ENCODE measurements at places on chromosomes 7 and 10.

- DNase-seq: no peak
These were observed 446.9 kb downstream of the PTPRN2 start for GRCh38 chr7:158140538-158141220.

- DNase-seq: no peak
These were observed 212.6 kb downstream of the WDR37 start for GRCh38 chr10:1268831-1269230.

DNA sequence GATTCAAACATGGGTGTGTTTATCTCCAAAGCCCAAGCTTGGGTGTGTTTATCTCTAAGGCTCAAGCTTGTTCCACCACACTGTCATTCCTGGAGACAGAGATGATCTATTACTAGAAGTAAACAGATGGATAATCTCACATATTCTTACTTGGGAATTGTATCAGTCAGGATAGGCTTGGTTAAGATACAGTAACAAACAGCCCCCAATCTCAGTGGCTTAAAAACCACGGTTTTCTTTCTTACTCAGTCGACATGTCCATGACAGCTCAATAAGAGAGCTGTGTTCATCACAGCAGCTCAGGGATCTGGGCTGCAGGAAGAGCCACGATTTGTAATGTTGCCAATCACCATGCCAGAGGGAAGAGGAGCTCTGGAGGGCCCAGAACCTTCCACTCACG, 38.5 kb upstream of the LOXL4 start:
- DNase-seq: no peak

DNA sequence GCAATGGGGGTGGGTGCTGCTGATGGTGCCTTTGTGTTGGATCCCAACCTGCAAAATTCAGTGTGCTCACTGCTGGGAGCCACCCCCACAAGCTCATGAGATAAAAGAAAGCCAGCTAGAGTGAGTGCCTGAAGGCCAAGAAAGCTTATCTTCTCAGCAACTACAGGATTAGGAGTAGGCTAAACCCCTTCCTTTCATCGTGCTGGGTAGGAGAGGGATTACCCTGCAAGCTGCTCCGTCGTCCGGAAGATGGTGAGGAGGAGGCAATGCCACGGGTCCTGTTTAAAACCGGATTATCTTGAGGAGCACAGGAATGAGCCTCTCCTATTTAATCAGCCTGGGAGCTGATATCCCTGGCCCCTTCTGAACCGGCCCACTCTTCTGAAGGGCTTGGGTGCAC, 258.0 kb downstream of the GALNT17 start:
- DNase-seq: no peak

- no peak for DNase-seq
These were observed 263.8 kb downstream of the PTEN start for GRCh38 chr10:88127269-88127668.

DNA sequence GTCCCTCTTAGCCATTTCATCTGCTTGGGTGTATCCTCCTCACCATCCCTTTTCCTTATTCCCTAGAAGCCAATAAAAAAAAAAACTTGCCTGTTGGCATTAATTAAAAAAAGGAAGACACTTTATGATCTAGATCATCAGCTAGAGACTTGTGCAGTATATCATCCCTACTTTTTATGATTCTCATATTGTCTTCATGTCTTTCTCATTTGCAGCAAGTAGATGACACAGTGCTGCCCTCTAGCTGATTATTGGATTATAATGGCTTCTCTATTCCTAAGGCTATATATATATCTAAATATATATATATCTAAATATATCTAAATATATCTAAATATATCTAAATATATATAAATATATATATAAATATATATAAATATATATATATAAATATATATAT, 272.4 kb upstream of the LRGUK start:
- no peak for DNase-seq

DNA sequence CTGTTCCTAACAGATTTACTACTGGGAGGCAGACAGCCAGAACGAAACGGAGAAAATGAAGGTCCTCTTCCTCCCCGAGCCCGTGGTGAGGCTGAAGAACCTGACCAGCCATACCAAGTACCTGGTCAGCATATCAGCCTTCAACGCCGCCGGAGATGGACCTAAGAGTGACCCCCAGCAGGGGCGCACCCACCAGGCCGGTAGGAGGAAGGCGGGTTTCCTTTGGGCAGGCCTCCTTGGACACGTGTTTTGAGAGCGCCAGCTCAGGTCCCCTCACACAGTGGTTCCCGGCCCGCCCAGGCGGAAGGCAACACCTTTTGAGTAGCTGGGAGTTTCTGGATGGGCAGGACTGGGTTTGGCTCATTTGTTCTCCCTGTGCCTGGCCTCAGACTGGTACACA, 474.0 kb upstream of the FOXK1 start:
- no peak for DNase-seq

GRCh38 chr10:68647672-68648341, 73.2 kb upstream of the CCAR1 start:
- DNase-seq: no peak

DNA sequence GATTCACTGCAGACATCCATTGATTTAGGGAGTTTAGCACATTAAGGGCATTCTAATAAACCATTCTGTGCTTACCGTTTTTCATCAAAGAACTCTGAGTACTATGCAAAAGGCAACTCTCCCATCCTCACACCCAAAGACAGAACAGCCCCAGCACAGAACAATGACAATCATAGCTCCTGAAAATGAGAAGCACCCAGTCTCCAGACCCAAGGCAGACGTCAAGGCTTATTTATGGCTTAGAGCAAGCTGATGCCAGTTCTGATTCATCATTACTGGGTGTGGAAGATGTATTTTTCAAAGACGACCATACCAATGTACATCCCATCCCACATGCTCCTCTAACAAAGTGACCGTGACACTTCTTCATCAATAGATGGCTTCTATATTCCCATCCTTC, 67.6 kb downstream of the OSBPL3 start:
- DNase-seq: no peak

DNA sequence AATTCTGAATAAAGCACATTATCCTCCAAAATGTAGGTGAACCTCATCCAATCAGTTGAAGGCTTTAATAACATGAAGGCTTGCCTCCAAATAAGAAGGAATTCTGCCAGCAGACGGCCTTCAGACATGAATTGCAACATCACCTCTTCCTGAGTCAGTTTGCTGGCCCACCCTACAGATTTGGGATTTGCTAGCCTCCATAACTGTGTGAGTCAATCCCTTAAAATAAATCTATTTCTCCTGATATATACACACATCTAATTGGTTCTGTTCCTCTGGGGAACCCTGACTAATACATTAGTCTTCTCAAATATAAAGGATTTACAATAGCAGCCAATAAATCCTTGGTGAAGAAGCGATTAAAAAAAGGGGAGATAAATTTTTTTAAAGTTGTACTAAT, 34.8 kb upstream of the OSBPL3 start:
- DNase-seq: no peak

- DNase-seq: peak; percentile 85
These were observed 21.3 kb downstream of the TMEM176B start for GRCh38 chr7:150778738-150779301.

- no peak for DNase-seq
These were observed 72.7 kb upstream of the PRKG1 start for GRCh38 chr10:51001587-51001986.

DNA sequence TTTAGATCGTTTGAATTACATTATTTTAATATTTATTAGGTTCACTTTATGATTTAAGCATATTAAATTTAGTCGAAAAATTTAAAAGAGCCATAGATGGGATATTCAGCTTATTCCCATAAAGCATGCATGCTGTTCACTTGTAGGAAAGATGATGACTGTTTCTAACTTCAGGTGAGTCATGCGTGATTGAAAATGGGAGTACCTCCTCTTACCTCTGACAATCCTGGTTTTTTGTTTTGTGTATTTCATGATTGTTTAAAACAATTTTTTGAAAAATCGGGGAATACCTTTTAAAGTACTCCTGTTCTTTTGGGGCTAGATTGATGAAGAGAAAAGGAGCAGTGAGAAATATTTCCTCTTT, 1.4 kb downstream of the TNKS2 start:
- DNase-seq: no peak

- DNase-seq: no peak
These were observed 4.7 kb upstream of the VDAC2 start for GRCh38 chr10:75205908-75206307.

DNA sequence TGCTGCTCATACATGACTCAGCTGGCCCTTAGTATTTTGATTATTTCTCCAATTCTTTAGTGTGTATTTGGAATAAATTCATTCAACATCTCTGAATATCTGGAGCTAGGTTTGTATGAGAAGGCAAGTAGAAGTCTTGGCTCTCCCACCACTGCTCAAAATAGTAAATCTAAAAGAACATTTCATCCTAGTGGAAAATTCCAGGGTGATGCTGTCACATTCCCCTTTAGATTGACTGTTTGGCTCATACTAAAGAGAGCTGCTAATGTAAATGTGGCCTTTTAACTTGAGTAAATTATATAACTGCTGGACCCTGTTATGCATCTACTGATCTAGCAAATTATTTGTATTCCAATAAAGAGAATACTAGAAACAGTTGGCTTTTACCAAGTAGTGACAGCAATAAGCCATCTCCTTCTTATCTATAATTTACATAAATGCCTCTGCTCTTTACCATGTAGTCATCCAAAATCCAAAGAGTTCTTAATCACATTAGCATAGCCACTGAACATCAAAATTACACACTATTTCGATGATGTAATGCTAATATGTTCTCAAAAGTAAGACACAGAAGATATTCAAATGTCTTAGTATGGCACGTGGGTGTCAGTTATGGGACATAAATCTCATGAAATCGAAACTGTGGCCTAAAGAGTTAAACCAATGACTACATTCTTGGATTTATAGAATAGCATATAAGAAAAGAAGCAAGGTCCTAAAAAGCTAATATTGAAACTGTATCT, 86.9 kb upstream of the KCND2 start:
- no peak for DNase-seq

GRCh38 chr7:22849172-22849571, 26.5 kb upstream of the TOMM7 start:
- no peak for DNase-seq

- DNase-seq: no peak
These were observed 34.2 kb downstream of the TCERG1L start for GRCh38 chr10:131277278-131277677.

DNA sequence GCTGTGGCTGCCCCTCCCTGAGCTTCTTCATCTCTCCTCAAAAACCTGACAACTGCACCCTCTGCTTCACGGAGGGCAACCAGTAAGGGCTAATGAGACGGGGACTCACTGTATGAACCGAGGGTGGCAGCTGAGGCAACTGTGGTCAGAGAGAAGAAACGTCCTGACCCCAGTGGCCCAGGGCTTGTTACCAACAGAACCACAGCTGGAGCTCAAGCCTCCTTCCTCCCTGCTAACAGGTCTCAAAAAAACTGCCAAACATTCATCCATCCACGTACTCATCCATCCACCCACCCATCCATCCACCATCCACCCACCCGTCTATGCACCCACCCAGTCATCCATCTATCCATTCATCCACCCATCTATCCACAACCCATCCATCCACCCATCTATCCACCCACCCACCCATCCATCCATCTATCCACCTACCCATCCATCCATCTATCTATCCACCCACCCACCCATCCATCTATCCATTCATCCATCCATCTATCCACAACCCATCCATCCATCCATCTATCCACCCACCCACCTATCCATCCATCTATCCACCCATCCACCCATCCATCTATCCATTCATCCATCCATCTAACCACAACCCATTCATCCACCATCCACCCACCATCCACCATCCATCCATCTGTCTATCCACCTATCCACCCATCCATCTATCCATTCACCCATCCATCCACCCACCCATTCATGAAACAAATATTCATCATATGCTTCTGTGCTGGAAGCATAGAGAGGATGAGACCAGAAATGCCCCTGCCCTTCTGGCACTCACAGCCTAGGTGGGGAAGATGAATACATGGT, 111.7 kb downstream of the PDGFA start:
- no peak for DNase-seq

- DNase-seq: no peak
These were observed 76.2 kb upstream of the SLC25A13 start for GRCh38 chr7:96397936-96398598.

GRCh38 chr7:2640846-2641316, 9.1 kb downstream of the TTYH3 start:
- no peak for DNase-seq

- DNase-seq: no peak
These were observed 91.7 kb downstream of the SLC25A40 start for GRCh38 chr7:87784424-87784823.

- no peak for DNase-seq
These were observed 10.2 kb downstream of the TSPAN15 start for GRCh38 chr10:69461243-69462025.

DNA sequence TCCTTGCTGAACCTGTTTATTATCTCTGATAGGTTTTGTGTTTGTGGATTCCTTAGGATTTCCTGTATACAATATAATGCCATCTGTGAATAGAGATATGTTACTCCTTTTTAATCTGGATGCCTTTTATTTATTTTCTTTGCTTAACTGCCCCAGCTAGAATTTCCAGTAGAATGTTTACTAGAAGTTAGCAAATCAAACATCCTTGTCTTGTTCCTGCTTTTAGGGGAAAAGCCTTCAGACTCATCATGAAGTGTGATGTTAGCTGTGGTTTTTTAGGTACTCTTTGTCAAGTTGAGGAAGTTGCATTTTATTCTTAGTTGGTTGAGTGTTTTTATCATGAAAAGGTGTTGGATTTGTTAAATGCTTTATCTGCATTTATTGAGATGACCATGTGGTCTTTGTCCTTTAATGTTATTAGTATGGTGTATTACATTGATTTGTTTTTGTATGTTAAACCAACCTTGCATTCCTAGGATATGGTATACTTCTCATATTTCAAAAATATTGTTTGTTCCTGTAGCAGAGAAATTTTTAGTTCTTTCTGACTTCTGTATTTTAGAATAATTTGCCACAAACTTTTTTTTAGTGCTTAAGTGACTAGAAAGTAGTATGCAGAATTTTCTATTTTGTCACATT, 24.3 kb downstream of the PPP2R2D start:
- DNase-seq: no peak

GRCh38 chr7:85469446-85470010, 282.7 kb upstream of the SEMA3D start:
- no peak for DNase-seq

- no peak for DNase-seq
These were observed 92.5 kb upstream of the ASAH2 start for GRCh38 chr10:50343702-50344331.
